ENCODE measurements at places on chromosomes 13 and 19.
A peak's percentile ranks its signal among the peaks of the same experiment; 100 is the strongest.

DNA sequence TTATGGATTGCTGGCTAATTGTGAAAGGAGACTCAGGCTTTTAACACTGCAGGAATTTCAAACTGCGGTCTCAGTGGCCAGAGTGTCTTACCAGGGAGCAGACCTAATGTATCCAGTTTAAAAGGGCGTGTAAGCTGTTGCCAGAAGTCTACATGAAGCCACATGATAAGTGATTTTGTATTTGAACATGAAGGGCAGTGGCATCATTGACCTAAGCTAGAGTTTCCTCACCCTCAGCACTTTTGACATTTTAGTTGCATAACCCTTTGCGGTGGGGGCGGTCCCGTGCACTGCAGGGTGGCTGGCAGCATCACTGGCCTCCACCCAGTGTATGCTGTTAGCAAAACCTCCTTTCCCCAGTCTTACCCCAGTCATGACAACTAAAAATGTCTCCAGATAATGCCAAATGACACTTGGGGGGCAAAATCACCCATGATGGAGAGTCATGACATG is 23.7 kb upstream of the GPR18 start:
- H3K4me1 ChIP-seq = peaks cover 87% of the 10 kb centered on the region
- peak overlapping the region; percentile 15 for H3K4me3 ChIP-seq
- H3K27me3 ChIP-seq = no peaks in the 10 kb centered on the region
- peak overlapping the region; percentile 85 for H3K27ac ChIP-seq

DNA sequence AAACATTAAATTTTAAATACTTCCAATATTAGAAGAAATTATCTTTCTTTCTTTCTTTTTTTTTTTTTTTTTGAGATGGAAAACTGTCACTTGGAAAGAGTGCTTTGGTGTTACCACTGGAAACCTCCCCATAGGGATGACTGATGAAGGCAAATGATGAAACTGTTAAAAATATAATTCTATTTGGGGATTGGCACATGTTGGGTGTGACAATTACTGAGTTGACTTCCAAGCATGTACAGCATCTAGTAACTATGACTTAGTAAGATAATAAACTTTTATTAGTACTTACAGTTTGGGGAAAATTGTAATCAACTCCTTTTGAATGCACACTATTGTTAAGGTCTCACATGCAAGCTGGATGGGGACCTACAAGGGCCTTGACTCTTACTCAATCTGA is 592.5 kb downstream of the KCTD12 start:
- no peak overlapping the region for H3K4me3 ChIP-seq
- H3K4me1 ChIP-seq = no peaks in the 10 kb centered on the region
- no peaks in the 10 kb centered on the region for H3K36me3 ChIP-seq
- H3K27ac ChIP-seq = no peak overlapping the region
- DNase-seq = no peak

GRCh38 chr19:36256853-36257519 is 42.1 kb downstream of the ZNF146 start:
- H3K4me1 ChIP-seq = no peaks in the 10 kb centered on the region
- H3K36me3 ChIP-seq = no peaks in the 10 kb centered on the region
- H3K27ac ChIP-seq = no peak overlapping the region
- DNase-seq = no peak

DNA sequence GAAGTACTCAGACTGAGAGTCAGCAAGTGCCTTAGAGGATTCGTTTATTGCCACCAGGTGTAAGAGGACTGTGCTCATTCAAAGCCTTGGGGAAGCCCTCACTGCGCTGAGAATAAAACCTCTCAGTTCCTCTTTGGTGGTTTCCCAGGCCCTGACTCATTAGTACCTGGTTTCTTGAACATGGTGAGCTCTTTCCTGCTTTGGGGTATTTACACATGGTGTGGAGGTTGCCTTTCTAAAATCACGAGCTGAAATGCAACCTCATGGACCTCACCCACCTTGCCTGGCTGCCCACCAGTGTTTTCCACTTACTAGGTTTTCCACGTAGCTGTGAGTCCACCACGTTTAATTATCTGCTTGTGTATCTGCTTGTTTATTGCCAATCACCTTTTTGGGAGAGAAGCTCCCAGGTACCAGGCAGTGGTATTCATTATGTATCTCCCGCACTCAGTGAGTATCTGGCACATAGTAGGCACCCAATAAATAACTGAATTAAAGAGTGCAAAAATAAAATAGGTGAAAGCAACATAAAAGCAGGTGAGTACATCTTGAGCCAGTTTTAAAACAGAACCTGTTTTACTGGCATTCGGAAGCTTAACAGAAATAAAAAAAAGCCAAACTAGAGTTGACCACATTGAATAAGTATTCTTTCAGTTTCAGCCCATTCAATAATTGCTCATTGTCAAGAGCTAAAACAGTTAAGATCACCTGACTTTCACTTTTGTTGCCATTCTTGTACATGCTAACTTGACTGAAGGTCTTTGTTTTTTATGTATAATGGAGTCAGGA is 533.0 kb downstream of the MYO16 start:
- H3K4me1 ChIP-seq = peaks cover 33% of the 10 kb centered on the region
- no peaks in the 10 kb centered on the region for H3K36me3 ChIP-seq
- H3K4me3 ChIP-seq = no peak overlapping the region
- peak; percentile 86 for DNase-seq
- no peak overlapping the region for H3K27ac ChIP-seq
- H3K27me3 ChIP-seq = no peaks in the 10 kb centered on the region

DNA sequence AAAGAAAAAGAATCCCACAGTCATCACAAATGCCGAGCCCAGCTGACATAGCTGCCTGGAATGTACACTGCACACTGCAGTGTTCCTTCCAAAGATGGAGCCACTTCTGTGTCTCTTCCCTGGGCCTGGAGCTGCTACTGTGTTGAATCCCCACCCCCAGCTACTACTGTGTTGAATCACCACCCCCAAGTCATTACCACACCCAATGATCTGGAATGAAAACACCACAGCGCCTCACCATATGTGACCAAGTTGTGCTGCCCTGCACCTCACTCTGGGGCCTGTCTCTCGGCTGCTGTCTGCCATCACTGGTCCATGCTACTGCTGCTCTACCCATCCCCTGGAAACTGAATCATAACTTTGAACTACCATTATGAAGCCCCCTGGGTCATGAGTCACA is 861.2 kb downstream of the UQCRFS1 start:
- no peak overlapping the region for H3K4me3 ChIP-seq
- H3K27ac ChIP-seq = no peak overlapping the region
- no peaks in the 10 kb centered on the region for H3K36me3 ChIP-seq
- no peaks in the 10 kb centered on the region for H3K4me1 ChIP-seq
- no peak for DNase-seq
- H3K27me3 ChIP-seq = no peaks in the 10 kb centered on the region

Measured in B cell (primary cell).